ENCODE measurements at places on chromosomes 1 and 21.
A peak's percentile ranks its signal among the peaks of the same experiment; 100 is the strongest.

GRCh38 chr1:221331273-221332183 lies 410.4 kb downstream of the DUSP10 start:
- no peak for DNase-seq

- no peak for DNase-seq
These were observed 898 bp downstream of the C1orf174 start for GRCh38 chr1:3898994-3899753.

- DNase-seq, result no peak
These were observed 22.8 kb upstream of the TSPEAR start for GRCh38 chr21:44734026-44734745.

DNA sequence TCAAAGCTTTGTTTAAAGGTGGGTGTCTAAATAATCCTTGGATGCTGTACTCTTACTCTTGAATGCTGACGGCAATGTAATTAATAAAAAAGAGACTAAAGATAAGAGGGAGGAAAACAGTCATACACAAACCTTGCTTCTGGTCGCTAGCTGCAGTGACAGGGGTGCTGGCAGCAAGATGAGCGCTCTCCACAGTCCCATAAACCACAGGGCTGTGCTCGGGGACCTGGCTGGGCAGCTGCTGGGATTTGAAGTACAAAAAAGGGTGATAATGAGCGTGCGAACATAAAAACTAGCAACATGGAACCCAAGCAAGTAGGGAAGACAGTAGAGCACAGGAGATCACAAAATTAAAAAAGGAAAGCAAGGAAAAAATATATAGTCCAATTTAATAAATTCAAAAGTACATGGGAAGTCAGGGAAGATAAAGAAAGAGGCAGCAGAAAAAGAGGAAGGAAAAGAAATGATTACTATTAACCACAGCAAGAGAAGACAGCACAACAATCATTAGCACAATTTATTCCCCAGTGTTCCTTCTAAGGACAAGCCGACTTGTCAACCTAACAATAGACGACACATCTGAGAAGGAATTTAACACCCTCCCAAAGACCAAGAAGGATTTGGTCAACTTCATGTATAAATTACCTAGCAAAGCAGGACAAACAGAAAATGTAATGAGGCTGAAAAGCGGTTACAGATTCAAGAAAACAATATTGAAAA lies 162.9 kb upstream of the HP1BP3 start:
- peak; percentile 37 for DNase-seq

- no peak for DNase-seq
These were observed 57.6 kb downstream of the NFIA start for GRCh38 chr1:61139775-61140549.

GRCh38 chr1:59497616-59498015 lies 200.7 kb downstream of the FGGY start:
- DNase-seq, result no peak

DNA sequence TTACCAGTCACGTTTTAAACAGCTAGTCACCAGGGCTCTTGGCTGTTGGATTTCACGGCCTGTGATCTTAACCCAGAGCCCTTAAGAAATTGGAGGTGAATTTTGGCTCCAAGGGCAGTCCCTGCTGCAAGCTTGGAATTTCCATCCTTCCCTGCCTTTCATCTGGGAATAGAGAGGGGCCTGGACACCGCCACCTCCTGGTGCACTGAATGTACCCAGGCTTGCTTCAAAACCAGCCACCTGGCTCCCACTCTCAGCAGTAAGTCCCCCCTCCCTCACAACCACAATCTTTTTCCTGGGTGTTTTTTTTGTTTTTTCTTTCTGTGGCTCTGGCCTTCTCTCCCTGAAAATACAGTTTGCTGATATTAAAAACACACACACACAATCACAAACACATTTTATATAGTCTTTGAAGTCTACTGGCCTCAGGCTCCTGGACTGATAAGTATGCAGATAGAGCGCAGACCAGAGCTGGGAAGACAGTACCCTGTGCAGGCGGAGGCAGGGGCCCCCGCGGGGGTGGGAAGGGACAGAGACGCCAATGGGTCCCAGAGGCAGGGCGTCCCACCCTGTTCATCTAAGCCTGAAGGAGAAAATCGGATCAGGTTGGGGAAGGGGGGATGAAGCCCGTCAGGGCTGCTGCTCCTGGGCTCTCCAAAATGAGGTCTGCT lies 65.8 kb upstream of the IGSF21 start:
- DNase-seq, result no peak

DNA sequence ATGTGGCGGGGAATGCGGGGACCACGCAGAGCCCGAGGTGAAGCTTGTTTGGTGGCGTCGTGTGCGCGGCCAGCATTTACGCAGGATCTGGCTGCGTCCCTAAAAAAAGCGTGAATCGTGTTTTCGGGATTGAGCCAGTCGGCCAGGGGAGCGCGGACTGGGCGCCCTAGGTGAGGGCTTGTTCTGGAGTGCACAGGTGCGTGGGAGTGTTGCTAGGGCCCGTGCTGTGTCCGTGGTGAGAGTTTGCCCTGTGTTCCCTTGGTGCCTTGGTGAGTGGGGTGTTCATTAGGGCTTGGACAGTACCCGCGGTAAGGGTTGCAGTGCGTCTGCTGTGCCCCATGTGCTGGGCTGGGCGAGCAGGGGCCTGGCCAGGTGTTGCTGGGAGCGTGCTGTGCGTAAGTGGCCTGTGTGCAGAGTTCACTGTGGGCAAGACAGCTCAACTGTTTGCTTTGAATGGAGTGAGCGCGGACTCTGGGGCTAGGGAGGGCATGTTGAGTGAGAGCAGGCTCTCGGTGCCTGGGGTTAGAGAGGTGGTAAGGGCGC lies 673 bp downstream of the CD46 start:
- no peak for DNase-seq

- DNase-seq, result peak; percentile 46
These were observed 805 bp downstream of the ATG4C start for GRCh38 chr1:62784509-62785365.

DNA sequence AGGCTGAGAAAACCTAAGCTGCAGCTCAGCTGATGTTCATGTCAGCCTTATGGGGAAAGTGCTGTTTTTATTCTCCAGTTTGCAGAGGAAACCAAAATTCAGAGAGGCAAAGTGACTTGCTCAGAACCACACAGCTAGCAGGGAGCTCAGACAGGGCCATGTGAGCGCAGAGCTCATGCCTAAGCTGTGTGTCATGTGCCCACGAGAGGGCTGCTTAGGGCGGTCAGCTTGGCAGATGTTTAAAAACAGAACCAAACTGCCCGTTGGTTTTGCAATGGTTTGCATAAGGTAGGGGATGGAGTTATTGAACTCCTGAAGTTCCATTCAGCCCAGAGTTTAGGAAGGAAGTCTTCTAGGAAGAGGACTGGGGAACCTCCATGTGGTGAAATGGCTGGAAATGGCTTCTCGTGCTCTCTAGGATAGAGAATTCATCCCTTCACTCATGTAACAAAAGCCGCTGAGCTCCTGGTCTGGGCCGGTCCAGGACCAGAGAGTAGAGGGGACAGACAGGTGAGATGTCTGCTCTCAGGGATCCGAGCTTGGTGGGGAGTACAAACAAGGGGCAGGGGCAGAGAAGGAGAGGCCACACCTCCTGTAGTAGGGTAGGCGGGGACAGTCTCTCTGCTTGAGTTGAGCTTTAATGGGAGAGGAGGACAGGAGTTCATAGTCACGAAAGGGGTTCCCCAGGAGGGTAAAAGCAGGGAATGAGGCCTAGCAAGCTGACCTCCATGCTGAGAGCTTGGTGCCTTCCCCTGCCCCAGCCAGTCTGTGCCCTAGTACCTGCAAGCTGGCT lies 46.9 kb downstream of the ARHGEF10L start:
- DNase-seq, result no peak

- DNase-seq, result no peak
These were observed 51.5 kb upstream of the PTCH2 start for GRCh38 chr1:44894591-44894990.

GRCh38 chr1:183105449-183105848 lies 80.6 kb upstream of the LAMC2 start:
- DNase-seq, result no peak

- DNase-seq, result no peak
These were observed 28.8 kb upstream of the SLC19A1 start for GRCh38 chr21:45570826-45571601.

GRCh38 chr1:117173006-117173405 lies 37.7 kb downstream of the VTCN1 start:
- DNase-seq, result no peak

GRCh38 chr1:224348137-224348536 lies 8.5 kb upstream of the CNIH4 start:
- no peak for DNase-seq

GRCh38 chr1:29310616-29311180 lies 74.4 kb downstream of the PTPRU start:
- DNase-seq, result no peak

DNA sequence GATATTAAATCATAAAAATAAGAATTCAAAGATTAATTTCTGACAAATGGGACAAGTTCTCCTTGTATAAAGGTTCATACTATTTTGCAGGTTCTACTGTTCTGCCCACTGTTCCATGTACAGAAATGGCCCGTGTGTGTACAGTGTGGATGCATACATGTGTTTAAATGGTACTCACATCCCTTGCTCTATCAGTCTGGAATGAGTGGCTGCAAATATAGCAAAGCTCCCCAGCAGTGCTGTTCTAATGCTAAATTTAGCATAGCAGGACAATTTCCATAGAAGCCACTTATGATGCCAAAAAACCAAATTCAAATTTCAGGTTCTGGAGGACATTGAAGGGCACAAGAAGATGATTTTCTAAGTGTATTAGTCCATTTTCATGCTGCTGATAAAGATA lies 9.4 kb upstream of the SEC16B start:
- no peak for DNase-seq

DNA sequence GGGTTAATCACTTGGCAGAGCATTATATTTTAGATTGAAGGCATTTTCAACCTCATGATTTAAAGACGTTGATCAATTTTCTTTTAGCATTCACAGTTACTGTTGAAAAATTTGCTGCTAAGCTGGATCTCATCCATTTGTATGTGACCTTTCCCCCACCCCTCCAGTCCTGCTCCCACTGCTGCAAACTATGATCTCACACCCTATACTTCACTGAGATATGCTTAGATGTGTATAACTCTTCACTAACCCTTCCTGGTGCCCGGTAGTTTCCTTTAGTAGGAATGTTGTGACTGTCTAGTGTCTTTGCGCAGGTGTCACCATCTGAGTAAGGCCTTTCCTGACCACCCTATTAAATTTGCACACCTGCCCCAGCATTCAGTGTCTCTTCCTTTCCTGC lies 67.0 kb upstream of the C1orf21 start:
- no peak for DNase-seq

GRCh38 chr1:95021805-95022643 lies 50.7 kb downstream of the ALG14 start:
- DNase-seq, result no peak

- DNase-seq, result no peak
These were observed 58.7 kb downstream of the NIBAN1 start for GRCh38 chr1:184915463-184916090.

- DNase-seq, result no peak
These were observed 334.0 kb upstream of the FMN2 start for GRCh38 chr1:239757716-239758115.

GRCh38 chr1:15820478-15820877 lies 13.0 kb upstream of the UQCRHL start:
- no peak for DNase-seq

- no peak for DNase-seq
These were observed 463 bp downstream of the PRPF3 start for GRCh38 chr1:150321826-150322166.

DNA sequence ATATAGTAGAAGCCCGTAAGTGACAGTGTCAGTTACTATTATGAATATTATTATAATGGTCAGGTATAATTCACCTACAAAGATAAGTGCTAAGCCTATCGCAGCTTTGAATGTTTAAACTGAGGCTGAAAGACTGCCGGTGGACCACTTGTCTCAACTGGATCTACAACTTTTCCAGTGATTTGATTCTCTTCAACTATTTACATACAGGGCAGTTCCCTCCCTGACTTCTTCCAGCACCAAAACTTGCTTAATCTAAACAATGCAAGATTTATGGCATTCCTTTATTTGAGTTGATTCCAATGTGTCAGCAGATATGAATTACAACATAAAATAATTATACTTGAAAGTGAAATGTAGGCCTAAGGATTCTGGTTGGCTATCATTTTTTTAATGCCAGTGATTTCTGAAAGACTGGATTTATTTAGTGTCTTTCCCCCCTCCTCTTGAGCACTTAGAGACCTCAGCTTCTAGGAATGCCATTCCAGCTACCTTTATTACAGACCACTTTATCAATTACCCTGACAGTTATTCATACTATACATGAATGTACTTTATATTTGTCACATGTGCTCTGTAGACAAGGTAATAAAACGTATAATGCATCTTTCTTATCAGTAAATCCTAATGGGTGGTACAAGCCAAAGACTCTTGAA lies 153.3 kb upstream of the C8B start:
- no peak for DNase-seq

- DNase-seq, result no peak
These were observed 32.8 kb downstream of the EPRS1 start for GRCh38 chr1:220013497-220013896.

GRCh38 chr1:36440044-36440443 lies 10.2 kb downstream of the OSCP1 start:
- no peak for DNase-seq

GRCh38 chr1:224127925-224128819 lies 14.3 kb downstream of the FBXO28 start:
- no peak for DNase-seq

DNA sequence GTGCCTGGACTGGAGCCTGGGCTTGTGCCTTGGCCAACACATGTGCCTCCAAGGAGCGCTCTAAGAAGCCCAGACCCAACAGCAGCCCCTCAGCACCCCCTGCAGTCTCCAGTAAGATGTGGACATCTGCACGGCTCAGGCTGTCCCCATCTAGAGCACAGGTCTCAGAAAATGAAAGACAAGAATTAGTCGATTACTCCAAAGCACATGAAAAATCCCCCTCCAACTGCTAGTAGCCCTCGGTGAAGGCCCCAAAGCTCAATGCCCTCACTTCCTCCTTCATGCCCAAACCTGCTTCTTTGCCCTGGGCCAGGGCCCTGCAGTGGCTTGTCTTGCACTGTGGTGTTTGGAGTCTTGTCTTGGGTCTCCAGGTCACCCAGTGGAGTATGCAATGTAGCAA lies 21.9 kb upstream of the ERO1B start:
- no peak for DNase-seq

GRCh38 chr1:207944571-207944970 lies 33.6 kb upstream of the CD34 start:
- DNase-seq, result no peak

DNA sequence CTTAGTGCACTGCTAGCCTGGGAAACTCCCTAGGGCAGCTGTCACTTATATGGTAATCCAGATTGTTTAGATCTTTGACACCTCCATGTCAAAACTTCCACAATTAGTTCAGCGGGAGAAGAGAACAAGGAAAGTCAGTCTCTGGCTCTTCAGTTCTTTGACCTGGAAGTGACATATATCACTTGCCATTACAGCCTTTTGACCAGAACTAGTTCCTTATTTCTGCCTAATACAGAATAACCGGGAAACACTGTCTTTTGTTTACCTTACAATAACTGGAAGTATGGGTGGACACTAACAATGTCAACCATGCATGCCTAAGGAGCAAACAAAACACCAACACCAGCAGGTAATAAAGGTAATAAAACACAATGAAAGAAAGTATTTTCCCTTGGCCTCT lies 68.3 kb downstream of the C4BPA start:
- no peak for DNase-seq

- DNase-seq, result no peak
These were observed 5.7 kb downstream of the RAP1A start for GRCh38 chr1:111625276-111625675.

GRCh38 chr1:203789966-203790365 lies 5.5 kb upstream of the ZBED6 start:
- DNase-seq, result no peak

All from GF-D8 (cell line).